ENCODE measurements at places on chromosomes 2 and 18. TPM values are rescaled to one million over a fixed set of nuclear protein-coding genes. Genes with fewer than 3 reads are reported as not detected.

DNA sequence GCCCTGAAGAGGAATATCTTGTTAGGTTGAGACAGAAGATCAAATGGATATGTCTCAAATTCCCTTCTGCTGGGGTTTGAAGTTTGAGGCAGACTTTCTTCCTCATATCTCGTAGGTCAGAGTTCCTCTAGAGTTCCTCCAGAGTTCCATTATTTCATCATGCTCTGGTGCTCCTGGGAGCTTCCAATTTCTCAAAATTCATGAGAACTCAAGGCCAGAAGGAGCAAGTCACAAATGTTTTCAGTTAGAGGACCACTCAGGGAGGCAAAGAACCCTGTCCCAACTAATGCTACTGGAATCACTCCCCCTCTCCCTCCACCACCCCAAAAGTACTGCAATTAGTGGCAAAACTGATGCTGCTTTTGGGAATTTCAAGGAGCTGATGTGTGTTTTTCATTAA lies 115.7 kb upstream of the RBMS1 start:
- no peak for DNase-seq

GRCh38 chr2:229220254-229220653 lies 50.8 kb downstream of the PID1 start:
- no peak for DNase-seq

- DNase-seq: no peak
Measured at GRCh38 chr18:26865557-26865956, at the start of gene AQP4. TSS of gene AQP4 (minus strand) at chr18:26865707. CDS start at chr18:26865689, 18 bp downstream.

- no peak for DNase-seq
Measured at GRCh38 chr2:42602876-42603219, 34.4 kb downstream of the MTA3 start.

DNA sequence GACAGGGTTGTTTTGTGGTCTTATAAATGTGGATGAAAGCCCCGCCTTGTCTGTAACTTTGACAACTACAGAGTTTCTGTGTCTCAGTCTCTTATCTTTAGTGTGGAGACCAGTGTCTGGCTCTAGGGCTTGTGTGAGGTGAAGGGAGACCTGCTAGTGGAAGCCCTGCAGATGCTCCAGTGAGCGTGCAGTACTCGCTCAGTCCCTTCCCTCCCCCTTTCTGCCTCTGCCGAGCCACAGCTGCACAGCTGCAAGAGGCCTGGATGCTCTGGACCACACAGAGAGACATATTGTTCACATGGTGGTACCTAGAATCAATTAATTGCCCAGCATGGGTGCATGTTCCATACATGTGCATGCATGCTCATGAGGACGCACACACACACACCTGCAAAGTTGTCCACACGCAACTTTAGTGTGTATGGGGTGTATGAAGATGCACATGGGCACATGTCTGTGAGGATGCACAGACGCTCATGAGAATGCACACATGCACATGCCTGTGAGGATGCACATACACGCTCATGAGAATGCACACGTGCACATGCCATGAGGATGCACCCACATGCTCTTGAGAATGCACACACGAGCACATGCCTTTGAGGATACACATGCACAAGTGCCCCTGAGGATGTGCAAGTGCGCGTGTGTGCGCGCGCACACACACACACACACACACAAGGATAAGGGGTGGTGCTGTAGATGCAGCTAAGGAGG lies 282.1 kb upstream of the HS6ST1 start:
- no peak for DNase-seq

DNA sequence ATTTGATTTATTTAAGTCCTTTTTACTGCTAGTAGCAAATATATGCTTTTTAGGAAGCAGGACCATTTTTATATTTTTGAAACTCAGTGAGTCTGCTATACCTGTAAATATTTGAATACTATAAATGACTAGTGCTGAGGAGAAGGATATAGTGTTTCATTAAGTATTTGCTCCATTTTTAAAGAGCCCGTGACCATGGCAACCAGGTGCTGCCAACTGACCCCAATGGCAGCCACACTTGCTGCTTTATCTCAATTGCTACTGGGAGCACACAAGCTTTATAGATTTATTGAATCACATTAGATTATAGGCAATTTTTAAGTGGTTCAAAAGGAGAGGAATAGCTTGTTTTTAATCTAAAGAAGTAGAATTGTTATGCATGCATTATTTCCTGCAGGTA lies 142.0 kb downstream of the SCG2 start:
- no peak for DNase-seq

GRCh38 chr2:86747711-86748639 lies 27.9 kb downstream of the RMND5A start:
- no peak for DNase-seq

DNA sequence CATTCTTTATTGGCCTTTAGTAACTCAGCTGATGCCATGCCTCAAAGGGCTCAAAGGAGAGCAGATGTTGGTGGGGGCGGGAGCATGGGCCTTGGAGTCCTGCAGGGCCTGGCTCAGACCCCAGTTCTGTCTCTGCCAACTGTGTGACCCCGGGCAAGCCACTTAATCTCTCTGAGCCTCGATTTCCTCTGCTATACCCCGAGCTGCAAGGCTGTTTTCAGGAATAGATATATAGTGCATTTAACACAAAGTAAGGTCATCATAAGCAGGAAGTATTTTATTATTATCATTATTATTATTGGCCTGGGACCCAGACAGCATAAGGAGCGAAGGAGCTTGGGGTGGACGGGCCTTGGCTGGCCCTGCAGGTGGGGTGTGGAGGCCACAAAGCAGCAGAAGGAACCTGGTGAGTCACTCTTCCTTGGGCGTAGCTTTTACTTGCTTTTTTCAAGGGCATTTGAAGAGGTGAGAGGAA lies 162.7 kb downstream of the INHBB start:
- no peak for DNase-seq

DNA sequence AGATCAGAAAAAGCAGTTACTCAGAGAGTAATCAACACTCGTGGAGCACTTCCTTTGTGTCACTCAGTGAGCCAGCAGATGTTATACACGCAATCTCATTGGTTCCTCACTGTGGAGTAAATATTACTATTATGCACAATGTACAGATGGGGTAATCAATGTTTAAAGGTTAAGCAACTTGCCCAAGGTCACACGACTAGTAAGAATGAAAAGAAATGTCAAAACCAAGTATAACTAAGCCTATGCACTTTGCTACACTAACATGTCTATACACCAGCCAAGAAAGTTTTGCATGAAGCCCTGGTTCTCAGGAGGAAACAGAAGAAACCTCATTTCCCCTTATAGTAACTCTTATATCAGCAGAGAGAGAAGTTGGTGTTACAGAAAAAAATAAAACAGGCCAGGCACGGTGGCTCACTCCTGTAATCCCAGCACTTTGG lies 5.4 kb downstream of the METTL21A start:
- DNase-seq: no peak

Gene REEP1
- 3.5 TPM for polyA plus RNA-seq

- no peak for DNase-seq
Measured at GRCh38 chr2:184834699-184835397, 236.5 kb downstream of the ZNF804A start.

DNA sequence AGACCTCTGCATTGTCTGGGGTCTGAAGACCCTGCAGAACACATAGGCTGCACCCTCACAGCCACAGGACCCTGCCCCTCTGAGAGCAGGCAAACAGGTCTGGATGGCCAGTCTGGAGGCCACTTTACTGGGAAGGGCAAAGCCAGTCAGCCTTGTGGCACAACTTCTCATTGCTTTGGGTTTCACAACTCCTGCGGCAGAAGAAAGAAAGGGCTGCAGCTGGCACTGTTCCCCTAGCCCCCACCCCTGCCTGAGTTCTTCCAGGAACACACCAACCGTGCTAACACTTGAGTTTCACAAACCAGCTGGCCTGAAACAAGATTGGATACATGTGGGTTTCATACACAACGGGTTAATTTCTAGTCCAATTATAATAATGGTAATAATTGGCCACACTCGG lies 276.5 kb upstream of the MGAT5 start:
- no peak for DNase-seq

- DNase-seq: no peak
Measured at GRCh38 chr18:44514766-44515165, 165.9 kb upstream of the SETBP1 start.

DNA sequence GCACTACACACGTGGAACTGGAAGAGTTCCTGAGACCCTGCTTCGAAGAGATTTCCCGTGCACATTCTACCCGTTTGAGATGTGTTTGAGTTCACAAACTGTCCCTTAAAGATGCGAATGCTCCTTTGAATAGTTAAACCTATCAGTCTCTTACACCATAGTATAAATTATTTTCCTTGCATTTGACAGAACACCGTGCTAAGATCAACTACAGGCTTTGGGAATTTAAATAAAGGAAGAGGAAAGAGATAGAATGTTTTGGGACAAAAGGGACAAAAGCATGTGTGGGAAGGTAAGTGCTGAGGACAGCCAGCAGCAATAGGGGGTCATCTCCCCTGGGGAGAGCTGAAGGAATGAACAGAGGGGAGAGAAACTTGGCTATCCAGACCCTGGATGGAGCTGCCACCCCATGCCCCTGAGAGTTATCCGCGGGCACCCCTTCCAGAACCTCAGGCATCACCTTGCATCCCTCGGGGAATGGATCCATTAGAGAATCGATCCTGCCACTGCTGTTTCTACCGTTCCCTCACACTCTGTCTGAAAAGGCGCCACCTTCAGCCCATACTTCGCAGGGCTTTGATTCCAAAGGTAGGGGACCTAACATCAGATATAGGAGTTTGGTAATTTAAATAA lies 888 bp upstream of the ADCY3 start:
- no peak for DNase-seq

GRCh38 chr18:2529154-2529553 lies 42.2 kb downstream of the METTL4 start:
- no peak for DNase-seq

GRCh38 chr2:128607911-128608506 lies 289.3 kb upstream of the HS6ST1 start:
- no peak for DNase-seq

Gene CHRNG
- 0.87 TPM for polyA plus RNA-seq

Gene RIOK3
- 57.0 TPM for polyA plus RNA-seq

Gene MYCN
- polyA plus RNA-seq: 33.7 TPM

Gene NABP1
- polyA plus RNA-seq: 54.2 TPM

Gene MEP1B
- polyA plus RNA-seq: 0.44 TPM

Gene QPCT
- 12.3 TPM for polyA plus RNA-seq

DNA sequence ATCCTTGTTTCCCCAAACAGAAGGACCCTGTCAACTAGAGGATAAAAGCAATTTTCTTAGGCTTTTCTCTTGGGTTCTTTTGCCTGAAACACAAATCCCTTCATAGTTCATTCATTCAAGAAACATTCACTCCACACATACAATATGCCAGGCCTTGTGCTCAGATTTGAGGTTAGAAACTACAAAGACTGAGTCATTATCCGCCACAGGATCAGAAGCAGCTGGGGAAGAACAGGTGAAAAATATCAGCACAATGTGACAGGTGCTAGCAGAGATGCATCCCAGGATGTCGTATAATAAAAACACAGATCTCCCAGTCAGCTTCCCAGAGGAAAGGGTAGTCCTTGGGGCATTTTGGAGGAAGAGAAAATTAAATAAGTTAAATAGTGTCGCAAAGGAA lies 172.4 kb downstream of the LRATD1 start:
- DNase-seq: no peak

- DNase-seq: no peak
Measured at GRCh38 chr18:13175266-13175665, 43.3 kb upstream of the LDLRAD4 start.

GRCh38 chr2:205932861-205933260 lies 153.1 kb downstream of the INO80D start:
- no peak for DNase-seq

Gene HTRA2
- 37.0 TPM for polyA plus RNA-seq

DNA sequence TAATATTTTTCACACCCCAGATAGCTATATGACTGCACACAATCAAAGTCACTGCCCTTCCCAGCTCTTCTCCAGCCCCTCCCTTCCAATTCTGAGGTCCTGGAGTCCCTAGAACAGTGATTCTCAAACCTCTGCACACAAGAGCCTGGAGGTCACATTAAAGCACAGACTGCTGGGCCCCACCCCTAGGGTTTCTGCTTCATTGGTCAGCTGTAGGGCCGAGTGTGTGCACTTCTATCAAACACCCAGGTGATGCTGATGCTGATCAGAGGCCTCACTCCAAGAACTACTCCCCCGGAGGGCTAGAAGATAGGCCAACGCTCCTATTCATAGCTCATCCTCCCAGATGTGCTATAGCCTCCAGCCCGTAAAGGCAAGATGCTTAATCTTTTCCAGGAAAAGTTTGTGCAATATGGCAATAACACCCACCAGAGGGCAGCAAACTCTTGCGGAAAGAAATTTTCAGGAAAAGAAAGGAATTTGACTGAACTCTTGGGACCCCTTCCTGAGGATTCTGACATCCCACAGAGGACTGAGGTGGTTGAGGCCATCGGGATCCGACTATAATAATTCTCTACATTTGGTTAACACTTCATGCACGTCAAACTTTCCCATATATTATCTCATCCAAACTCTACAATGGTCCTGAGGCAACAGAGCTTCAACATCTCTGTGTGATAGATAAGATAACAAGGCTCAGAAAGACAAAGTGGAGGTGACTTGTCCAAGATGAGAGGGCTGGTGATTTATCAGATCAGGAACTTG lies 194.2 kb upstream of the PKDCC start:
- peak; percentile 76 for DNase-seq

Data from renal pelvis (tissue), 12 donors.